Aorta (tissue), 5 donors: ENCODE measurements at places on chromosomes 5 and 9. TPM values are rescaled to one million over a fixed set of nuclear protein-coding genes. Genes with fewer than 3 reads are reported as not detected.
A peak's percentile ranks its signal among the peaks of the same experiment; 100 is the strongest.

DNA sequence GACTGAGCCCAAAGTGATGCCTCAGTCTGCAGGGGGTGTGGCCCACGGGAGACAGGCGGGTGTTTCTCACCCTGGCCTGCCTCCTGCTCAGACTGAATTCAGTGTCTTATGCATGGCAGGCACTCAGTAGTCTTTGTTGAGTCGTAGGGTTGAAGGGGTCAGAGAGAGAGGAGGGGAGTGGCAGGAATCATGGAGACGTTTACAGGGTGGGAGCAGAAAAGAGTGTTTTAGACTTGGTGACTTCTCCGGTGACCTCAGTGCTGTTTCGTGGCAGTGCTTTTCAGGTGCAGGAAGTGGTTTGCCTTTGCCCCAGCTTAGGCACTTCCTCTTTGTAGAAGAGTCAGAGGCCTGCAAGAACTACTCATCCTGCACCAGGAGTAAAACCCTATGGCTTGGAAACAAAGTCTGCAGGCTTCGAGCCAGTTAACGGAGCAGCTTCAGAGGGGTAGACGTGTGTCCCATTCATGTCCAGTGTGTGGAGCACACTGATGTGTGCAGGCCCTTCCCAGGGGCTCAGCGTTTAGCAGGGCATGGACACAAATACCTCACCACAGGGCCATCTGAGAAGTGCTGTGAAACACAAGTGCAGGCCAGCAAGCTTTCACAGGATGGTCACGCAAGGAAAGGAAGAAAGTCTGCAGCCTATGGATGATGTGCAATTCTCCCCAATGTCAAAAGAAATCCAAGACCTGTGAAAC is 24.5 kb upstream of the SEMA4D start:
- H3K4me1 ChIP-seq = no peaks in the 10 kb centered on the region
- H3K27ac ChIP-seq = no peak overlapping the region
- DNase-seq = no peak
- no peaks in the 10 kb centered on the region for H3K27me3 ChIP-seq
- no peaks in the 10 kb centered on the region for H3K36me3 ChIP-seq

DNA sequence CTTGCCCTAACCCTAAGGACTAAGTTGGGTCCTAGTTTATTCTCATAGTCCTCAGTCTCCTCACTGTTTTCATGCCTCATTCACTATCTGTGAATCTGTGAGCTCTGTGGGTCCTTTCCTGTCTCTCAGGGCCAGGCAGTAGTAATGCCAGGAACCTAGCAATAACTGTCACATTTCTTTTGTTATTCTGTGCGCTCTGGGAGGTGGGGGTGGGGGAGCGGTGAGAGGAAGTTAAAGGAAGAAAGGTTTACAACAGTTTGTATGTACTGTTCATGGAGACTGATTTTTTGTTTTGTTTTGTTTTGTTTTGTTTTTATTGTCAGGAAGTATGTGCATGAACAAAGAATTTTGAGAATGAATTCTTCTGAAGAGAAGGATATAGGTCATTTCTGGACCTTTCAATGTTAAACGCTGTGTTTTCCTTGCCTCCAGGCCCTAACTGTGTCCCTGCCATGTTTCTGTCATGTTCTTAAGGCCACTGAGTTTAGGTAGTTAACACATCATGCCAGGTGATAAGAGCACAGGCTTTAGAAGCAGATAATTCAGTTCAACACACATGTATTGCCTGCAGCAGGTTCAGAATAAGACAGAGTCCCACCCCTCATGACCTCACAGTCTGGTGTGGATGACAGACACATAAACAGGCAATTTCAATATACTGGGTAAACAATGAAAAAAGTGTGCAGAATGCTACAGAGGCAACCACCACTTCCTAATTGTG is 13.3 kb upstream of the FEM1C start:
- no peak for DNase-seq
- no peak overlapping the region for H3K27ac ChIP-seq
- no peaks in the 10 kb centered on the region for H3K36me3 ChIP-seq

GRCh38 chr9:137781906-137782585 is 95.5 kb upstream of the CACNA1B start:
- no peaks in the 10 kb centered on the region for H3K27me3 ChIP-seq
- no peaks in the 10 kb centered on the region for H3K36me3 ChIP-seq
- DNase-seq = no peak
- H3K4me3 ChIP-seq = no peak overlapping the region

DNA sequence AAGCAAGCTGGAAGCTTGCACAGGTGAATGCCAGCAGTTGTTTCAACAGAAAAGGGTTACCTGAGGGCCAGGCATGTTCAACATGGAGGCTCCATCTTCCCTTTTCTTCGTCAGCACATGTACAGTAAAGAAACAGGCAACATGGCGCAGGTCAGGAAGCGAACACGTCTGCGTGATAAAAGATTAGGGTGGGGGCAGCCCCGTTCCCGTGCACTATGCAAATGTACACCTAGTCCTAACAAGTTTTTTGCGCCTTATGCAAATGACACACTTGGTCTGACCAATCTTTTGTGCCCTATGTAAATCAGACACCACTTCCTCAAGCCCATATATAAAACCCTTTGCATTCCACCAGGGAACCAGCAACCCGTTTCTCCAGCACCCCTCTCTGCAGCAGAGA is 452.1 kb upstream of the PTPRD start:
- H3K4me3 ChIP-seq = no peak overlapping the region
- H3K4me1 ChIP-seq = no peaks in the 10 kb centered on the region
- no peaks in the 10 kb centered on the region for H3K36me3 ChIP-seq
- DNase-seq = no peak
- H3K27ac ChIP-seq = no peak overlapping the region
- no peaks in the 10 kb centered on the region for H3K27me3 ChIP-seq

DNA sequence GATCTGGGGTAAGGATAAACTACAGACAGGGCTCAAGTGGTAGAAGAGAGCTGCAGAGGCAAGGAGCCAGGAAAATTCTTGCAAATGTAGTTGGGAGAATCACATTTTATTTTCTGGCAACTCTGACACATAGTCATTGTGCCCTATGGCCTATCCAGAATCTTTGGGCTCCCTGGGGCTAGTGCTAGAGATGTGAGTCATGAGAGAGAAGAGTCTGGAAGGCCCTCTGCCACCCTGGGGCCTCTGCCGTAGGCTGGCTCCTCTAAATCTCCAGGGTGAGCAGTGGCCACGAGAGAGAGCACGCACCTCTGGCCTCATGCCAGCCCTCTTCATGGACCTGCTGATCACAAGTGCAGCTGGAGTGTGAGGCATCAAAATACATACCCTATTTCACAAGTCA is 74.3 kb upstream of the SSBP2 start:
- no peak overlapping the region for H3K4me3 ChIP-seq
- peak; percentile 86 for DNase-seq

DNA sequence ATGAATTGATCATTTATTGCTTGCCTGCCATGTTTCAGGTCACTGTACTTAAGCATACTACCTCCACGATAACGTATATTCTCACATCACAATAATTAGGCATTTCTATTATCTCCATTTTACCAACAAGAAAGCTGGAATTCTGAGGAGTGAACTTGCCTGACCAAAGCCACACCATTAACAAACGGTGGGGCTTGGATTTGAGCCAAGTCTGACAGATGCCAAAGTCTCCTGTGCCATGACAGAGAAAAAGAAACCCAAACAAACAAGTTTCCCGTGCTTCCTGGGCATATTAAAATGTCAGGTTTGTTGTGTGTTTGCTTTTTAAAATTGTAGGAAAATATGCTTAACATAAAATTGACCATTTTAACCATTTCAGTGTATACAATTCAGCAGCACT is 40.8 kb upstream of the KCNV2 start:
- H3K27ac ChIP-seq = no peak overlapping the region
- H3K27me3 ChIP-seq = no peaks in the 10 kb centered on the region
- no peak overlapping the region for H3K4me3 ChIP-seq
- peaks cover 3% of the 10 kb centered on the region for H3K4me1 ChIP-seq

DNA sequence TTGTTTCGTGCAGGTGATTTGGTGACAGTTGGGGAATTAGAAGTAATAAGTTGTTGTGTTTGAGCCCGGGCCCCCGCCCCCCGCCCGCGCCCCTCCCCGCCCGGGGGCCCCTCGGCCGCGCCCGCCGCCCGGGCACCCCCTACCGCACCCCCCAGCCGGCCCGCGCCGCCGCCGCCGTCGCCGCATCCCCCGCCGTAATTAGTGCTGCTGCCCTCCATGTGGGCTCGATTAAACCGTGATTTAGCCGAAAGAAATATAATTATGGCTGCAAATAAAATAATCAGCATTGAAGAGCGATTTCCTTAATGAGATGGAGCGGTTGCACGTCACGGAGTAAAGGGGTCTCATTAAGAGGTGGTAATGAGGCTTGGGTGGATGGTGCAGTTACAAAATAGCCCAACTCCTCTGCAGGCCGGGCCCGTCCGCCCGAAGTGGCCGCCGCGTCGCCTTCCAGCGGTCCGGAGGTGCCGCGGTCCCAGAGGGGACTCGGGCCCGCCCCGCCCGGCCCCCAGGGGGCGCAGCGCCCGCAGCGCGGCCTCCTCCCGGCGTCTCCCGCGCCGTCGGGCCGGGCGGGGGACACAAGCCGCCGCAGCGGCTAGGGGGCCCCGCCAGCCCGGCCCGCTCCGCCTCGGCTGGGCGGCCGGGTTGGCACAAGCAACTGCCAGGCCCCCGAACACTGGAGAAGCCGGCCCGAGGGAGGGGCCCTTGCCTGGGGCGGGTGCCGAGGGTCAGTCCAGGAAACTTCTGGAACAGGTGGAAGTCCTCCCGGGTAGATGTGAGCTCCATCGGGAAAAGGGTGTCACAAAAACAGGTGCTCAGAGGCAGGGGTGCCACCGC is 6.9 kb upstream of the OTP start:
- DNase-seq = no peak
- no peaks in the 10 kb centered on the region for H3K4me1 ChIP-seq
- no peaks in the 10 kb centered on the region for H3K27me3 ChIP-seq

- no peaks in the 10 kb centered on the region for H3K27me3 ChIP-seq
- peak; percentile 87 for DNase-seq
- H3K4me1 ChIP-seq = no peaks in the 10 kb centered on the region
- H3K4me3 ChIP-seq = no peak overlapping the region
- no peaks in the 10 kb centered on the region for H3K36me3 ChIP-seq
Observed at GRCh38 chr5:174910245-174910737, 185.9 kb downstream of the MSX2 start.

DNA sequence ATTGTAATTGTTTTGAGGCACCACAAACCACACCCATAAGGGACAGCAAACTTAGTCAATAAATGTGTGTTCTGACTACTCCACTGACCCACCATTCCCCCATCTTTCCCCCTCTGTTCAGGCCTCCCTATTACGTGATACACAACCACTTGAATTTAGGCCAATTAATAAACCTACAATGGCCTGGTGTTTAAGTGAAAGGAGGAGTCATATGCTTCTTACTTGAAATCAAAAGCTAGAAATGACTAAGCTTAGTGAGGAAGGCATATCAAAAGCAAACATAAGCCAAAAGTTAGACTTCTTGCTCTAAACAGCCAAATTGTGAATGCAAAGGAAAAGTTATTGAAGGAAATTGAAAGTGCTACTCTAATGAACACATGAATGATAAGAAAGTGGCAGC is 14.6 kb downstream of the ZBTB43 start:
- DNase-seq = no peak
- no peaks in the 10 kb centered on the region for H3K27me3 ChIP-seq
- no peaks in the 10 kb centered on the region for H3K36me3 ChIP-seq
- H3K27ac ChIP-seq = no peak overlapping the region
- H3K4me1 ChIP-seq = peaks cover 1% of the 10 kb centered on the region
- H3K4me3 ChIP-seq = no peak overlapping the region

DNA sequence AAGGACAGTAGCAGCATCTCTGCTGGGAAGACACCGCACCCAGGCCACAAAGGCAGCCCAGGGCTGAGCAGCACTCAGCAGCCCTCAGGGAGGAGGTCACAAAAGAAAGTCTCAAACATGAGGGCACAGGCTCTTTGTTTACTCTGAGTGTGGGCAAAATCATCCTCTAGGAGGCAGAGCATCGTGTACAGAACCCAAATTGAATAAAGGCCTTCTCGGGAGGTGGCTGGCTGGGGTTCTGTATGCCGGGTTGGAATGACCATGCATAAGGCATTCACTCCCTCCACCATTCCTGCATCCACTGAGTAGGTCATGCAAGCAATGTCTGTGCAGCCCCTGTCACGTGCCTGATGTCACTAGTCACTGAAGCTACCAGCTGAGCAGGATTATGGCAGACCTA is 412.8 kb downstream of the SPOCK1 start:
- H3K4me3 ChIP-seq = no peak overlapping the region
- H3K27ac ChIP-seq = no peak overlapping the region
- no peak for DNase-seq

- H3K27ac ChIP-seq = no peak overlapping the region
- no peaks in the 10 kb centered on the region for H3K4me1 ChIP-seq
- DNase-seq = no peak
- H3K27me3 ChIP-seq = no peaks in the 10 kb centered on the region
- no peak overlapping the region for H3K4me3 ChIP-seq
Observed at GRCh38 chr5:10213316-10213715, 36.4 kb downstream of the ATPSCKMT start.

- no peaks in the 10 kb centered on the region for H3K36me3 ChIP-seq
- H3K4me1 ChIP-seq = no peaks in the 10 kb centered on the region
- no peak overlapping the region for H3K27ac ChIP-seq
- H3K27me3 ChIP-seq = no peaks in the 10 kb centered on the region
Observed at GRCh38 chr9:137077758-137078693, 709 bp downstream of the UAP1L1 start.

DNA sequence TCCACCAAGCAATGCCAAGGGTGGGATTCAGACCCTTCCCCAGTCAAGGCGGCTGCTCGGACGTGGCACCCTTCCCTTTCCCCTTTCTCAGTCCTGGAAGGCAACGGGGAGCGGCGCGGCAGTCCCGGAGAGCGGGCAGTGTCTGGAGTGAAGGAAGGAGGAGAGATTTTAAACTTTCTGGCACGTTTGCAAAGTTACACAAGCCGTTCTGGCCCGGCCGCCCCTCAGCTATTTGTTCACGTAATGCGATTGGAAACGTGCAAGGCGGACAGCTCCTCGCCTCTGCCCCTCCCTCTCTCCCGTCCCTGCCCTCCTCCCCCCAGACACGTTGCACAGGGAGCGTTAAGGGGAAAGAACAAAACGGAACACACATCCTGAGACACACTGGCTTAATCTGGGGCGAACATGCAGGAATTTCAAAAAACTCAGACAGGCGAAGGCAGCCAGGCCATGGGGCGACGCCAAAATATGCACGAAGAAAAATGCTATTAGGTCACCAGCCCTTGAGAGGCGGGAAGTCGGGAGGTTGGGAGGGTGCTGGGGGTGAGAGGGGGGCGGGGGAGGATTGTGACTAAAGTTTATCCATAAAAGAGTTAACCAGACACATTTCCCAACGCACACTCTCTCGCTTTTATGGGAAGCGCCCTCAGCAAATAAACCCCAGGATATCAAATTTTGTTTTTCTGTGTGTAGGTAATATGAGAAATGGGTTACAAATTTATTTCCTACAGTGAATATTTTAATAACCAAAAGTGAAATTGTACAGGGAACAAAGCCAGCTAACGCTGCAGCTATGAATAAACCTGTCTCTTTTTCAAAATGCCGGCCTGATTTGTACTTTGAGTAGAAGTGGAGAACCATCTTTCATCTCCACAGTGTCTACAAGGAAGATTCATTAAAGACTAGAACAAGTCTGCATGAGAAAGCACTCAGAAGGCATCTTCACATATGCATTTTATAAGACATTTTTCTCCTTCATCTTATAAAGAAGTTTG is at the start of gene LOX:
TSS of gene LOX (minus strand) at position 144 of the 995 bp plus-strand sequence. CDS start 274 bp downstream, outside the sequence.
- H3K36me3 ChIP-seq = no peaks in the 10 kb centered on the region
- DNase-seq = peak; percentile 89
- peak within 1 kb of the TSS; percentile 72 for H3K27ac ChIP-seq
- peak within 1 kb of the TSS; percentile 78 for H3K4me3 ChIP-seq
- peaks cover 1% of the 10 kb centered on the region for H3K4me1 ChIP-seq

GRCh38 chr9:116323571-116323970 is 170.0 kb downstream of the PAPPA start:
- no peak for DNase-seq
- no peaks in the 10 kb centered on the region for H3K27me3 ChIP-seq
- H3K4me3 ChIP-seq = no peak overlapping the region
- H3K36me3 ChIP-seq = no peaks in the 10 kb centered on the region
- no peaks in the 10 kb centered on the region for H3K4me1 ChIP-seq

The FOXD1 gene
- 15.2 TPM for total RNA-seq

The COL5A1 gene
- total RNA-seq = 159 TPM

The HSD17B4 gene
- total RNA-seq = 157 TPM

The FAM120AOS gene
- 40.1 TPM for total RNA-seq
